ENCODE measurements at places on chromosomes 5 and 9. TPM values are rescaled to one million over a fixed set of nuclear protein-coding genes. Genes with fewer than 3 reads are reported as not detected.

GRCh38 chr5:140301136-140301535 lies 1.8 kb downstream of the PFDN1 start:
- DNase-seq, result no peak

STPG3 gene
- polyA plus RNA-seq, result not detected

GRCh38 chr5:171437286-171437821 lies 17.9 kb downstream of the FGF18 start:
- DNase-seq, result no peak

DNA sequence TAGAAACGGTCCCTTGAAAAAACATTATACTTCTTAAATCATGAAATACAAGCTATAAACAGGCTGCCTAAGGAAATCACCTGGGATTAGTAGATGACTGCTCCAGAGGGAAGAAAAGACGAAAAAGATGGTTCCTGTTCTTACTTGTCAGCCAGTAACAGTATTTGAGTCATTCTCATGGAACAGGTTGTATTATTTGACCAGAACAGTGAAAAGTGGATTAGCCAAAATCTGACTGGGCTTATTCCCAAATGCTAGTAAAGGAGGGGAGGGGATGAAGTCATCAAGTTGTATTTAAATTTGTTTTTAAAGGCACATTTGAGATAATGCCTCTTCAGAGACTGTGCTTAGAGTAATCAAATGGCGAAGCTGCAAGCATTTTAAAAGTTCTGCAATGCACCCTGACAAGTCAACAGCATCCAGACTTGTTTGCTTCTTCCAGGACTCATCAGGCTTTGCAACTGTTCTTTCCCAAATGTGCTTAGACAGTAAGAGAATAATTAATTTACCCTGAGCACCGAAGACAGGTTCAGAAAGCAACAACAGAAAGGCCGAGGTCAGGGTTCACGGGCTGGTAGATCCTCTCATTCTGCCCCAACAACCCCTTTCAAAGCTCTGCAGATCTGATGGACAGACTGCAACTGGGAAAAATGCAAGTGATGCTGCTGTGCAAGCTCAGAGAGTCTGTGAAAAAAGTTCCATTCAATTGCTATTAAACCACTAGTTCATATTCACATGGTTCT lies 800.6 kb downstream of the KCTD16 start:
- no peak for DNase-seq

SPATA6L gene
- polyA plus RNA-seq, result 0.95 TPM

- no peak for DNase-seq
Measured at GRCh38 chr9:32584784-32585183, 11.8 kb upstream of the NDUFB6 start.

PCDHGA3 gene
- polyA plus RNA-seq, result 7.5 TPM

DNA sequence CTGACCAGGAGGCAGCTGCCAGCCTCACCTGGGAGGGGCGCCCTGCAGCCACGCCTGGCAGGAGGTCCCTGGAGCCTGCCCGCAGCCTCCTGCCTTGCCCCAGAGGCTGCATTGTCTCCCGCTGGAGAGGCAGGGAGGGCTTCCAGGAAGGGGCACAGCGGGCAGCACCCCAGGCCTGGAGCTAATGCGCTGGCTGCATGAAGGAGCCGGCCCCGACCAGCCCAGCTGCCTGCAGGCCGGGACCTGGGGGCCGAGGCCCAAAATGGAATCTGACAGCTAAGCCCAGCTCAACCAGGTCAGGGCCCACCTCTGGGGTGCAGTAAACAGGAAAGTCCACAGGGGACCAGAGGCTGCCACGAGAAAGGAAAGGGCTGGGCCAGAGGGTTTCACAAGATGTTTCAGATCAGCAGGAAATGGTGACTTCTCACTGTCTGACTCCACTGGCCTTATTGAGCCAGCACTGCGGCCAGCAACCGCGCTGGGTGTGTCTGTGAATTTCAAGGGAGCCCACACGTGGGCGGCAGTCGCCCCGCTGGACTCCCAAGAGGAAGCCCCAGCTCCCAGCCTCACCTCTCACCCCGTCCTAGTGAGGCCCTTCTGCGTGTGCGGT lies 18.6 kb upstream of the NOTCH1 start:
- peak; percentile 69 for DNase-seq

GRCh38 chr5:121171834-121172233 lies 679.8 kb upstream of the FTMT start:
- DNase-seq, result no peak

SH2D3C gene
- 36.7 TPM for polyA plus RNA-seq

RORB gene
- polyA plus RNA-seq, result 0.44 TPM

DNA sequence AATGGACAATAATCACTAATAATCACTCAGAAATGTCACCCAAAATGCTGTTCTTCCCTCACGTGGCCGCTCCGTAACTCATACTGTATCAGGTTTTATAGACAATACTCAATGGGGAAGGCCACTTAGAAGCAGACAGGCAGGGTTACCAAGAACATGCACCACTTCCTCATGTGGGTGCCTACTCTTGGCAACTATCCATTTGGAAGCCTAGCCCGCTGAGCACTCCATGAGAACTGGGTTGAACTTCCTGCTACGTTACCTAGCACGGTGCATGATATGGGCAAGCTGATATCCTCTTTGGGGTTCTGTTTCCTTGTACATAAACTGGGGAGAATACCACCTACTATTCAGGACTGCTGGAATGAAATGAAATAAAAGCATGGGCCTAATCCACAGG lies 14.3 kb downstream of the DAP start:
- DNase-seq, result peak; percentile 31

- no peak for DNase-seq
Measured at GRCh38 chr9:27538647-27539046, 9.0 kb upstream of the MOB3B start.

DNA sequence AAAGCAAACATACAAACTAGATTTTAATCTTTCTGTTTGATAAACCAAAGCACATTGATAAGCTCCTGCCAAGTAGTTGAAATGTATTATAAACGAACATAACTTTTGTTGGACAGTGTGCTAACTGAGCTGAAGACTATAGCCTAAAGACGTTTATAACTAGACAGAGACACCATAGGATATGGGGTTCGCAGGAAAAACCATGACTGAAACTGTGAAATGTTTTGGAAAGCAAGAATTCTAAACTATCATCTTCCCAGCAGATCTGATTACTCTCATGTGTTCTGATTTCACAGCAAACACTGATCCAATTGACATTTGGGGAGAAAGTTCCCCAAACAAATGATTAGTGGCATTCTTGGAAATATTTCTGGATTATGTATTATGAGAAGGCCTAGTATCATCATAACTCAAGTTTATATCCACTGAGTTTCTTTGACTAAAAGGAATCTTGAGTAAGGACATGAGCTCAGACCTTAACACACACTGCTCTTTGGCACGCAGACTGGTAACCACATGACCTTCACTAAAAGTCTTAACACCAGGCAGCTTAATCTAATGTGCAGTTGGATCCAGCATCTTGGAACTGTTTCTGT lies 375.2 kb downstream of the ZNF608 start:
- DNase-seq, result peak; percentile 18

PTGES gene
- 2.6 TPM for polyA plus RNA-seq

GRCh38 chr9:34371886-34372466 lies 4.7 kb downstream of the MYORG start:
- no peak for DNase-seq

CNTFR gene
- 5.0 TPM for polyA plus RNA-seq

CHD1 gene
- polyA plus RNA-seq, result 20.4 TPM

DNA sequence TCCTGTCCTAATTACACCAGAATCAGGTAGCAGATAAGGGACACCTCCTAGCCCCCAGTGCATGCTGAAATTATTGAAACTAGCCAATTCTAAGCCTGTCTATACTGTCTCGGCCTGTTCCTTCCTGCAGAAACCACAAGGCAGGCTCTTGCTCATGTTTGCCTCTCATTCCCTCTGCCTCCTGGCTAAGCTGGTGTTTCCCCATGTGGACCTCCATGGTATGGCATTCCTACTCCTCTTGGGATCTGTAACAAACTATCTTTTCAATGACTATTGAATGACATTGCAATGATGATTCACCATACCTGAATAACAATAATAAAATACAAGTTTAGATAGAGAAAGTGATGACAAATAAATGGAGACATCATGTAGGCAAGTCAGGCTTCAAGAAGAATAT lies 35.6 kb upstream of the ADAMTS16 start:
- DNase-seq, result no peak

FLT4 gene
- 10.8 TPM for polyA plus RNA-seq

DNA sequence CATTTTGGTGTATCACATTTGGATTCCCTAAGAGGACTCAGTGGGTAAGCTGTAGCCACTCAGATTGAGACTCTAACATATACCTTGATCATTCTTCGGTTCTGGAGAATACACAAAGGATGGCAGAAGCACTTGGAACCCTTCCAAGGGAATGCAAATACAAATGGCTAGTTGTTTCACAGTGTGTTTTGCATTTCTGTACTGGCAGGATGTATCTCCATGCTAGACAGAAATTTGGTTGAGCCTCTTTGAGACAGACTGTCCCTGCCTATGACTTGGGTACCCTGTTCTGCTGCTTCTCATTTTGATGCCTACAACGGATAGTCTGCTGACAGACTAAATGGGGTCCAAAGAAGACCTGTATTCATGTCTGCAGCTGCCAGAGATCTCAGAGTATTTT lies 273.5 kb downstream of the TMEM38B start:
- no peak for DNase-seq

- no peak for DNase-seq
Measured at GRCh38 chr5:86442036-86442745, 175.6 kb upstream of the COX7C start.

MCC gene
- polyA plus RNA-seq, result 8.0 TPM

DNA sequence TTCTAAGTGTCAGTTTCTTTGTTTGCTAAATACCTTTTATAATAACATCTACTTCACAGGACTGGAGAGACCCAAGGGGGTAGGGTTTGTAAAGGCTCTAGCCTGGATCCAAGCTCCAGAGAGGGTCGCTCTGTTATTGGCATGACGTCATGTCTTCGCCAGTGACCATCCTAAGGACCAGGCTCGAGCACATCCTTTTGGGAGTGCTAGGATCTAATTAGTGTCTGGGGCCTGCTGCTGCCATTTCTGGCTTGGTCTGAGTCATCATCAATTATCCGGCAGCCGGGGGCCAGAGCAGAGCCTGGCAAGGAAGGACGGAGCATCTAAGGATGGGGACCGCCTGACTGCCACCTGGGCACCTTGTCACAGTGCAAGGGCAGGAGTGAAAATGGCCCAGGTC lies 153.0 kb downstream of the NSG2 start:
- DNase-seq, result no peak

HNRNPH1 gene
- 217 TPM for polyA plus RNA-seq

GRCh38 chr5:89560696-89561095 lies 677.7 kb upstream of the MEF2C start:
- no peak for DNase-seq

- DNase-seq, result no peak
Measured at GRCh38 chr9:31005086-31005665, 1379.3 kb upstream of the ACO1 start.

DNA sequence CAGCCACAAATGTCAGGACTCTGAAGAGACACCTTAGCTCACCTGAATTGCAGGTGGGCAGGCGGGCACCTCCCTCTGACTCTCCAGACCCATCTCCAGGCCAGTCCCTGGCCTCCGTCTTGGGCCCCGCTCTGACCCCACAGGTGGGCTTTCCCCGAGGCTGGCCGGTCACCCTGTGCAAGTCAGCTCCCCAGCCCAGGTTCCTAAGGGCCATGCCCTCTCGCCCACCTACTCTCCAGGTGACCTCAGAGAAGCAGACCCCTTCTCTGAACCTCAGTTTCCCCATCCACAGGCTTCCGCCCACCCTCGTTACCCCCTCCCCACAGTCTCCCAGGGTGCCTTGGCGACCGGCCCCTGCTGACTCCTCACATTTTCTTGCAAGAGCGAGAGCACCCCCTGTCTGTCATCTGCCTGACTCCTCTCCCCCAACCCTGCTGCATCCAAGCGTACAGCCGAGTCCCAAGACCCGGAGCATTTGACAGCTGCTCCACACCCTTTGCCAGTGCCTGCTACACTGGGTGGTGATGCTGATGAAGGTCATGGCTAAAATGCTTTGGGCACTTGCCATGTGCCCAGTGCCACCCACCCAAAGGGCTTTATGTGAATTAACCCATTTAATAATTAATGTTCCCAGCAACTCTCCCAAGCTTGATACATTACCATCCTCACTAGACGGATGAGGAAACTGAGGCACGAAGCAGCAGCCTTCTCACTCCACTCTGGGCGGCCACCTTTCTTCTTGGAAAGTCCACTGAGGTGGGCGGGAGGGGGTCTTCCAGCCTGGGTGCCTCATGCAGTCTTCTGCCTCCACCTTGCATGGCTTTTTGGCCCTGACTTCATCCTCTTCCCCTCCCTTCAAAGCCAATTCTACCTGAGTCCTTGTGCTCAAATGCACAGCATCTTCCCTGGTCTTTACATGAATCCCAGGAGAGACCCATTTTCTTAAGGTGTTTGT lies 51.1 kb upstream of the ORM1 start:
- peak; percentile 55 for DNase-seq

GRCh38 chr5:32076699-32077695 lies 97.1 kb downstream of the GOLPH3 start:
- DNase-seq, result peak; percentile 40

SPDL1 gene
- polyA plus RNA-seq, result 4.0 TPM

PTGS1 gene
- 0.95 TPM for polyA plus RNA-seq

HAVCR2 gene
- polyA plus RNA-seq, result 1.6 TPM

- DNase-seq, result no peak
Measured at GRCh38 chr5:145689235-145689634, 145.9 kb downstream of the PRELID2 start.

DNA sequence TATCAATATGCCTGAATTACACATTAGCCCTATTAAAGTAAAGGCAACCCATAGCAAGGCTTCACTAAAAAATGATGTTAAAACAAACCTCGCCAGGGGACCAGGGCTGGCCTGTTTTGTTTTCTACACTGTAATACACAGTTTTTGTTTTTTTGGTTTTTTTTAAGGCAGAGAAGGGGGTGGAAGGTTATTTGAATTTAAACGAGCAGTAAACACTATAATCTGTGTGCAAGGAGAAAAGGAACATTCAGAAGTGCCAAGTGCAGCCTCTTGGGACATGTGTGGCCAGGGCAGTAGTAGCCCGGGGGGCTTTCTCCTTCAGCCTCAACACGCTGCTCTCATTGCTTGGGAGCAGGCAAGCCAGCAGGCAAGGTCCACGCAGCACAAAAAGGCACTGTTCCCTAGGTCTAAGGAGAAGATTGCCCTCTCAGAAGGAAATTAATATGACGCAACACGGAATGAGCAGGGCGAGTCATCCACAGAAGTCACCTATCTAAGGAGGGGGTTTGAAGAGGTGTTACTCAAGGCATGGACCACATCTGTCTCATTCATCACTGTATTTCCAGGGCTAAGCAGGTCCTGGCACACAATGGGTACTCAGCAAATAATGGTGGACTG lies 16.2 kb downstream of the SIL1 start:
- DNase-seq, result no peak

GRCh38 chr5:159435855-159436254 lies 105.6 kb upstream of the IL12B start:
- no peak for DNase-seq

DNA sequence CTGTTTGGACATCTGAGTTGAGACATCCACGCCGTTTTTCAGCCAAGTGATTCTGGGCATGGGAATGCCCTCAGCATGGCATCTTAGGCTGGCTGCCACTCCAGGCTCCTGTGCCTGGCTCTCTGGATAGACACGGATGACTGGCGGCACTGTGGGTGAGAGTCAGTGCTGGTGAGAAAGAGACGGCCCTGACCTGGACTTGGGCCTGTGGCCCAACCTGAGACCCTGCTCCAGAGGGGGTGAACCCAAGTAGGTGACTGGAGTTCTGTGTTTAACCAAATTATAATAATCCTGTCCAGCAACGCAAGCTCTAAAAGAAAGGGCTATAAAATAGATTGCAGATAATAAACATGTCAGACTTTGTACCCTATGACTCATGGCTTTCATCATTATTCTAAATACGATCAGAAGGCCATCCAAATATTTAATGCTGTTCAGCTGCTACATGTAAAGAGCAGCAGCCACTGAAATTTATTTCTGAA lies 173.9 kb downstream of the HSPA4 start:
- no peak for DNase-seq

RXRA gene
- 22.6 TPM for polyA plus RNA-seq

PDZD2 gene
- 9.0 TPM for polyA plus RNA-seq

Measured in heart right ventricle (tissue), 16 donors.